ENCODE measurements at places on chromosomes 13 and 19. TPM values are rescaled to one million over a fixed set of nuclear protein-coding genes. Genes with fewer than 3 reads are reported as not detected.

TYROBP gene
- 25.0 TPM for total RNA-seq

DNA sequence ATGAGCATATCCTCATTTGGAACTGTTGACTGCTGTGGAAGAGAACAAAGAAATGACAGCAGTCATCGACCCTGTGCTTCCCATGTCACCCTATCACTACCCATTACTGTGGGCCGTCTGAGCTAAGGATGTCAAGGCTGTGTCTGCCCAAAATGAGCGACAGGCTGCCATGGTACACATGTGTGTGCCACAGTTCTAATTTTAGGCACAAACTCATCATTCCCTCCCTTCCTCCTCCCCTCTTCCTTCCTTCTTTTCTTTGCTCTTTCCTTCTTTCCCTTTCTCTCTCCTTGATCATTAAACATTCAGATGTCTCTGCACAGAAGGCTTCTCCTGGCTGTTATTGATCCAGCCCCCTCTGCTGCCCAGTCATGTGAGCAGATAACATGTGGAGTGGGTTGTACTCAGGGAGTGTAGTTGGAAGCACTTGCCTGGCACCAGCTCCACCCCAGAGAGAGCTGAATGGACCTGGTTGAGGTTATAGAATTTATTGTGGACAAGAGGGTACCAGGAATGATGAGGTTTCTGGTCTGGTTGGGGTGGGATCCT is 6.3 kb downstream of the FGF9 start:
- DNase-seq: no peak

- no peak for DNase-seq
Measured at GRCh38 chr19:15721268-15721667, 6.6 kb upstream of the OR10H2 start.

- DNase-seq: no peak
Measured at GRCh38 chr13:97743938-97744337, 209.5 kb upstream of the IPO5 start.

DNA sequence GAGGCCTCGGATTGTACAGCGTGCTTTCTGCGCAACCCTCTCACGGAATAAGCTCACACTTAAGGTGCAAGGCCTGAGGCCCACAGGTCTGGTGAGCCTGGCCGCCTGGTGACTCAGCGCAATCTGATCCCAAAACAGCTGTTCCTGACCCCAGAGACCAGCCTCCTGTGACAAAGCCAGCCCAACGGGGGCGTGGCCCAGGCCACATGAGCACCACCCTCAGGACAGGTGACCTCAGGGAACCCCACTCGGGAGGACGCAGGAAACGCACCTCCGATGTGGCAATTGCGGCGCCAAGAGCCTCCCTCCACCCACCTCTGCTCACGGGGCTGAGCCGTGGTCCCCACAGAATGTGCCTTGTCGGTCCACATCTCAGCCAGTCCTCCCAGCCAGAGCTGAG is 26.4 kb downstream of the GRTP1 start:
- DNase-seq: no peak

All from hematopoietic multipotent progenitor cell (in vitro differentiated cells).